ENCODE measurements at places on chromosomes 2 and 18.
A peak's percentile ranks its signal among the peaks of the same experiment; 100 is the strongest.

DNA sequence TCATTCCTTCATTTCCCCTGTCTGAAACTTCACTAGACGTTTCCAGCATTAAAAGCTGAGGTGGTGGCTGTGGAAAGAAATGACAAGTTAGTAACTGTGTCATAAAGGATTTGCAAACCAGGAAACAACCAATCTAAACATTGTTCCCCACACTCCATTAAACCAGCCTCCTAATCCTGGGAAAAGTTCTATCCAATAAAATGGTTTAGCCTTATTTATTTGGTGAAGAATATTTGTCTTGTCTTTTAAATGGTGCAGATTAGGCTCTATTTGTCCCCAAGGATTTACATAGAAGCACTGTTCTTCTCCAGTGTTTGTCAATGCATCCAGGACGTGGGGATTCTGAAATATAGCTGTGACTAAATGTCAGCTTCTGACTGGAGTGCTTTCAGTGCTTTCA, 10.5 kb upstream of the DPP4 start:
- no peak for DNase-seq

DNA sequence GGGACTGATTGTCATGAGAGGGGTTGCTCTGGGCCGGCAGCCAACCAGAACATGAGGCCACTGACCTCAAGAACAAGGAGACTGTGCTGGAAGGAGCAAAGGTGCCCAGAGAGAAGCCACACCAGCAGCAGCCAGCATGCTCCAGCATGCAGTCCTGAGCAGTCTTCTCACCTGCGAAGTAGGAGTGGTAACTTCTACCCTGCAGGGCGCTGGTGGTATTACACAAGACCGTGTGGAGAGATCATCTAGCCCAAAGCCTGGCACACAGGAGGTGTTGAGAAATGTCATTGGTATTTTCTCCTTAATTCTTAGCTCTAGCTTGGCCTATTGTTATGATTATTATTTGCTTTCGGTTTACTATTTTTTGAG, 132.7 kb downstream of the TSN start:
- peak; percentile 60 for DNase-seq

GRCh38 chr2:217722883-217723472, 279.8 kb downstream of the TNS1 start:
- no peak for DNase-seq

DNA sequence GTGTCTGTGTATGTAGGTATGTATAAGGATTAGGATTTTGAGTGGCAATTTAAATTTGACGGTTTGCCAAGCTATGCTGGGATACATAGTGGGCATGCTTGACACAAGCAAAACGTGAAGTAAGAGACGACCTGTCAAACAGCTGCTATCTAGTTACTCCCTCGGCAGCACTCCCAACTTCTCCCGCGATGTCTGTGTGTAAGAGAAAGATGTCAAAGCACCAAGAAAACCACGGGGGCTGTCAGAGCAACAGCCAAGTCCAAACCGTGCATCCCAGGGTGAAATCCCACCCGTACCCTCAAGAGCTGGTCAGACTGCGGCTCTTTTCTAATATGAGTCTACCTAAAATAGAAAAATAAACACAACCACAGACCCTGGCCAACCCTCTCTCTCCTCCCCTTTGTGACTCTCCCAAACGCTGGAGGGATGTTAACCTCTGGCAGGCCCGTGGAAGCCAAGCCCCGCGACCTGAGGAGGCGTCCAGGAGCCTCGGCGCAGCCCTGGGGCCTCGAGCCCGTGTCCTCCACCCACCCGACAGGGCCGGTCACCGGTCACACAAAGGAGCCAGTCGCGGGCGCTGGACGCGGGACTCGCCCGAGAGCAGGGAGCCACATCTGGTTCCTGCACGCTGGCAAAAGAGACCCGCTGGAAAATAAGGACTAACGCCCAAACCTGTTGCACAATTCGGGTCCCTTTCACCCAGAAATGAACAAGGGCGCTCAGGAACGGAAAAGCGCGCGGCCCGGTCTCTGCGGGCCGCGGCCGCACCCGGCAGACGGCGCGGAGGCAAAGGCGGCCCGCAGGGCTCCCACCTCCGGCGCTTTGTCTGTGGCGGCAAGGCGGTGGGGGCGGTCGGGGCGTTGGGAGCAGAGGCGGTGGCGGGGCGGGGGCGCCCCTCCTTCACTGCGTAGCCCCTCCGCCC, 925 bp downstream of the SESTD1 start:
- DNase-seq = peak; percentile 59

GRCh38 chr2:181949047-181949446, 36.6 kb upstream of the PPP1R1C start:
- DNase-seq = peak; percentile 76

DNA sequence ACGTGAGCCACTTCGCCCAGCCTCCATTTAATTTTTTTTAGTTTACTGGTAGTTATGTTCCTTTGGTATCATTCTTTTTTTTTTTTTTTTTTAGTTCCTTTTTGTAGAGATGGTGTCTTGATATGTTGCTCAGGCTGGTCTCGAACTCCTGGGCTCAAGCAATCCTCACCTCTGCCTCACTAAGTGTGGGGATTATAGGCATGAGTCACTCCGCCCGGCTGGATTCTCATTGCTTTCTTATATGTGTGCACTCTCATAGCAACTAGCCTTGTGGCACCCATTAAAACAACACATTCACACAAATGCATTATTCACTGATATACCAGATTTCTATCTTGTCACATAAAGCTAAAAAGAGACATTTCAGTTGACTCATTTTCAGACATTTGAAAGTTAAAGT, 4.2 kb downstream of the TTC27 start:
- peak; percentile 30 for DNase-seq

GRCh38 chr2:189635353-189635752, 25.9 kb upstream of the ASNSD1 start:
- DNase-seq = no peak

GRCh38 chr2:154425994-154426393, 272.5 kb upstream of the KCNJ3 start:
- peak; percentile 1 for DNase-seq

- no peak for DNase-seq
Observed at GRCh38 chr2:203412546-203413331, 84.5 kb downstream of the ABI2 start.

GRCh38 chr2:26590508-26590907, 50.7 kb downstream of the CIB4 start:
- DNase-seq = no peak

All from bronchial epithelial cell (primary cell).